ENCODE measurements at places on chromosomes 2 and 18. TPM values are rescaled to one million over a fixed set of nuclear protein-coding genes. Genes with fewer than 3 reads are reported as not detected.

M1AP gene
- total RNA-seq, result 0.94 TPM

CXCR2 gene
- total RNA-seq, result 0.17 TPM

TEKT4 gene
- total RNA-seq, result not detected

DAPL1 gene
- total RNA-seq, result 3.3 TPM

ACMSD gene
- 0.33 TPM for total RNA-seq

EIPR1 gene
- 45.8 TPM for total RNA-seq

EDAR gene
- total RNA-seq, result 0.38 TPM

TM4SF20 gene
- total RNA-seq, result not detected

CIB4 gene
- total RNA-seq, result not detected

VAMP5 gene
- 2.2 TPM for total RNA-seq

GCC2 gene
- total RNA-seq, result 20.8 TPM

CD8B gene
- not detected for total RNA-seq

IL1RL2 gene
- 4.7 TPM for total RNA-seq

DES gene
- total RNA-seq, result 0.33 TPM

DSC1 gene
- 0.11 TPM for total RNA-seq

TUBA3E gene
- not detected for total RNA-seq

CXCR4 gene
- total RNA-seq, result not detected

REG3A gene
- total RNA-seq, result not detected

EFR3B gene
- total RNA-seq, result under 0.01 TPM

CHRNA1 gene
- total RNA-seq, result not detected

All from mammary epithelial cell (primary cell).